ENCODE measurements at places on chromosomes 16 and 17.

- H3K4me1 ChIP-seq, result peaks cover 33% of the 10 kb centered on the region
- peak overlapping the region; percentile 78 for H3K4me3 ChIP-seq
- ATAC-seq, result peak; percentile 74
- H3K27me3 ChIP-seq, result no peaks in the 10 kb centered on the region
- peak overlapping the region; percentile 80 for H3K27ac ChIP-seq
- H3K36me3 ChIP-seq, result no peaks in the 10 kb centered on the region
These were observed 150.7 kb downstream of the SOCS1 start for GRCh38 chr16:11105038-11105903.

DNA sequence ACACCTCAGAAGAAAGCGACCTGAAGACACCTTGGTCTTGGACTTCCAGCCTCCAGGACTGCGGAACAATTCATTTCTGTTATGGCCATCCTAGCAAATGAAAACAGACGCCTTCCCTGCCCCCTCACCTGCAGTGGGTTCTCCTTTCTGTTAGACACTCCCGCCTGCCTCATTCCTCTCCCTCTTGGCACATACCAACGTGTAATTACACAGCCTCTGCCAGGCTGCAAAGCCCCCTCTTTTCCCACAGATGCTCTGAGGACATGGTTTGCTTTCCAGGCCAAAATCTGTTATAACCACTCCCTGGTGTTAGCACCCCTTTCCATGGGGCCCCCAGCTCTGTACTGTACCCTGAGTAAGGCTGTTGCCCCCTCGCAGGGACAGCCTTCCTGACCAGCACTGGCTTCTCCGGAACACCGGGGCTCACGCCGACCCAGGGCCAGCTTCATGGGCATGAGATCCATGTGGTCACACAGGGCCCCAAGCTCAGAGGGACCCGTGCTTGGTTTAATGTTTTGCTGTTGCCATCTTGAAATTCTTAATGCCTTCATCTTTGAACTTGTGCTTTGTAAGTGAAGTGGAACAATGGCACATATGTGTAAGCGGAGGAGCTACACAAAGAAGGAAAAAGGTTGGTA, 64.1 kb downstream of the SDK2 start:
- H3K4me1 ChIP-seq, result peaks cover 4% of the 10 kb centered on the region
- no peaks in the 10 kb centered on the region for H3K27me3 ChIP-seq
- H3K27ac ChIP-seq, result no peak overlapping the region
- no peak overlapping the region for H3K4me3 ChIP-seq

GRCh38 chr17:81976332-81977210, 858 bp upstream of the ASPSCR1 start:
- peak; percentile 71 for ATAC-seq
- H3K36me3 ChIP-seq, result peaks cover 8% of the 10 kb centered on the region
- H3K4me1 ChIP-seq, result peaks cover 11% of the 10 kb centered on the region
- peak overlapping the region; percentile 94 for H3K27ac ChIP-seq
- H3K27me3 ChIP-seq, result no peaks in the 10 kb centered on the region

- no peaks in the 10 kb centered on the region for H3K27me3 ChIP-seq
- peak overlapping the region; percentile 84 for H3K4me3 ChIP-seq
- peaks cover 23% of the 10 kb centered on the region for H3K4me1 ChIP-seq
These were observed 761 bp downstream of the PDF start for GRCh38 chr16:69329369-69330285.

GRCh38 chr16:75534560-75535205, 1.2 kb downstream of the CHST5 start:
- no peak overlapping the region for H3K27ac ChIP-seq
- H3K36me3 ChIP-seq, result no peaks in the 10 kb centered on the region
- H3K4me3 ChIP-seq, result no peak overlapping the region
- no peaks in the 10 kb centered on the region for H3K27me3 ChIP-seq
- no peaks in the 10 kb centered on the region for H3K4me1 ChIP-seq

- H3K36me3 ChIP-seq, result no peaks in the 10 kb centered on the region
- no peak for ATAC-seq
- H3K27me3 ChIP-seq, result no peaks in the 10 kb centered on the region
- H3K27ac ChIP-seq, result no peak overlapping the region
- peaks cover 5% of the 10 kb centered on the region for H3K4me1 ChIP-seq
These were observed 47.8 kb downstream of the MRC2 start for GRCh38 chr17:62675260-62675659.

DNA sequence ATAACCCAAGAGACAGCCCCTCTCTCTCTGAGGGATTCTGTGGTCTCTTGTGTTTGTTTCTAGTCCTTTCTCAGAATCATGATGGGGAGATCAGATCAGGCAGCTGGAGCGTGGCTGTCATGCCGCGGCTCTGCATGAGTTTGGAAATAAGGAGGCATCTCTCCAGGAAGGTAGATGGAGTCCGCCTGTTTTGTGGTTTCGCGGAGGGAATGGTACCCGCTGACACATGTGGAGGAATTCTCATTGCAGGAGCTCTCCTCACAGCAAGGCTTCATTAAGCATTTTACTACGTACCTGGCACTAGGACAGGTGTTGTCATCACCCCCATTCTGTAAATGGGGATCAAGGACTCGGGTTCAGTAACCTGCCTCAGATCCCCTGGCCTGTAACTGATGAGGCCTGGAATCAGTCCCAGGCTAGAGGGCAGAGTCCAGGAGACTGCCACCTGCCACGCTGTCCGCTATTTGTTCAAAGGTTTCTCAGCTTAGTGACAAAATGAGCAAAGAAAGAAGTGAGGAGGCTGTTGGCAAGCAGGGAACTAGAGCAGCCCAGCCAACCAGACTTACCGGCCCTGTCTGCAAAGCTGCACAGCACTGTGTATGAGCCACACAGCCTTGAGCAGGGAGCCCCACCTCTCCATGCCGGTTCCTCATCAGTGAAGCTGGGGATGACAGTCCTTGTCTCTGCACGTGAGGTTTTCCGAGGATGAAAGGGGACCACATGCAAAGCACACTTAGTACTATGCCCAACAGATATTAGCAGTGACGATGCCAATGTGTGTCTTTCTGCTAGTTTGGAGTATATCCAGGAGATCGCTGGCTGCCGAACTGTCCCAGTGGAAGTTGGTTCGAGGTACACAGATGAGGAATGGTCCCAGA, 11.0 kb downstream of the KDM8 start:
- no peaks in the 10 kb centered on the region for H3K27me3 ChIP-seq
- no peak overlapping the region for H3K4me3 ChIP-seq
- peaks cover 5% of the 10 kb centered on the region for H3K4me1 ChIP-seq

DNA sequence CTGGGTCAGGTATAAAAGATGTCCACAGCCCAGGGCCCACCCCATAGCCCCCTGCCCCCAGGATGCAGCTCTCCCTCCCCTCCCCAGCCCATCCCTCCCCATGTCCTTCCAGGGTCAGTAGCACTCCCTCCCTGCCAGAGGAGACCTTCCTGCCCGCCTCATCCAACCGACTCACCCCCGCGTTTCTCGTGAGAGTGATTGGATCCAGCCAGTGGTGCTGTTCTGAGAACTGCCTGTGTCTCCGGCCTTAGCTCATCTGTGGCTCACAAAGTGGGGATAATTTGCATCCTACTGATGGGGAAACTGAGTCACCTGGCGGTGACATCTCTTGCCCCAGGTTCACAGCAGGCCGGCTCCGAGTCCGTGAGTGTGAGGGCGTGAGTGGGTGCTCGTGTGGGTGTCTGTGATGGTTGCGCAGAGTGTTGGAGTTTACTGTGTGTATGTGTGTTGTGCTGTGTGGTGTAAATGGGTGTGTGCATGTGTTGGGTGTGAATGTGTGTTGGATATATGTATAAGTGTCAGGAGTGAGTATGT, 90.7 kb upstream of the GSE1 start:
- no peak for ATAC-seq
- H3K4me3 ChIP-seq, result no peak overlapping the region
- no peak overlapping the region for H3K27ac ChIP-seq
- no peaks in the 10 kb centered on the region for H3K36me3 ChIP-seq

DNA sequence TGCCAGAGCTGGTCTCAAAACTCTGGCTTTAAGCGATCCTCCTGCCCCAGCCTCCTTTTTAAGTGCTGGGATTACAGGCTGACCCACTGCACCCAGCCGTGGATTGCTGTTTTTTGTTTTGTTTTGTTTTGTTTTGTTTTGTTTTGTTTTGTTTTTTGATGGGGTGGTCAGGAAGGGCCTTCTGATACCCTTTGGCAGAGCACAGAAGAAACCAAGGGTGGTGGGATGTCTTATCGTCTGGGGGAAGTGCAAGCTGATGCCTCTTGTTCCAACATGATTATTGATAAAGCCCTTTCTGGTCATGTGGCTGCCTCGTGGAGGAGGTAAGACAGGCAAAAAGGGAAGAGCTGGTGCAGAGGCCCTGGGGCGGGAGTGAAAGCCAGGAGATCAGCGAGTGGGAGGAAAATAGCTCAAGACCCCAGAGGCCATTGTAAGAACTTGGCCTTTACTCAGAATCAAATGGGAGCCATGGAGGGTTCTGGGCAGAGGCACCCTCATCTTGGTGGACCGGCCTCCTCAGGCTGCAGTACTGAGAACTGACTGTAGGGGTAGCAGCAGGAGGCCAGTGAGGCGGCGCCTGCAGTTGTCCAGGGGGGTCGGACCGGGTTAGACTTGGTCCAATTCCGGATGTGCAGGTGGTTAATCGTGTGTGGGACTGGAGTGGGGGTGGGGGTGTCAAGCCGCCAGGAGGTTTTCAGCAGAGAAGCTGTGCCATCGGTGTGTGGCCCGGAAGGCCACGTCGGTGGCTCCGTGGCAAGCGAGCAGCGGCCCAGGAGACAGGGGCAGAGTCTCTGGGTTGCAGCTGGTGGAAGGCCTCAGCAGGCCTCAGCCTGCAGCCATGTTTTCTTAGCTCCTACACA, 84.4 kb upstream of the GSE1 start:
- no peaks in the 10 kb centered on the region for H3K36me3 ChIP-seq
- no peak overlapping the region for H3K4me3 ChIP-seq
- peak; percentile 58 for ATAC-seq
- H3K27me3 ChIP-seq, result no peaks in the 10 kb centered on the region

- H3K36me3 ChIP-seq, result peaks cover 48% of the 10 kb centered on the region
- ATAC-seq, result peak; percentile 99
- peak within 1 kb of the TSS; percentile 98 for H3K4me3 ChIP-seq
- H3K27ac ChIP-seq, result peak within 1 kb of the TSS; percentile 98
- H3K4me1 ChIP-seq, result no peaks in the 10 kb centered on the region
- no peaks in the 10 kb centered on the region for H3K27me3 ChIP-seq
These were observed at the start of gene IFI35 for GRCh38 chr17:43006639-43007551. Gene IFI35 (plus strand): TSS chr17:43006784. CDS start chr17:43006948, 164 bp downstream.

- H3K27ac ChIP-seq, result no peak overlapping the region
- H3K36me3 ChIP-seq, result no peaks in the 10 kb centered on the region
- H3K4me1 ChIP-seq, result no peaks in the 10 kb centered on the region
- H3K27me3 ChIP-seq, result peaks cover 3% of the 10 kb centered on the region
These were observed 413.4 kb downstream of the SOX9 start for GRCh38 chr17:72534265-72534664.

DNA sequence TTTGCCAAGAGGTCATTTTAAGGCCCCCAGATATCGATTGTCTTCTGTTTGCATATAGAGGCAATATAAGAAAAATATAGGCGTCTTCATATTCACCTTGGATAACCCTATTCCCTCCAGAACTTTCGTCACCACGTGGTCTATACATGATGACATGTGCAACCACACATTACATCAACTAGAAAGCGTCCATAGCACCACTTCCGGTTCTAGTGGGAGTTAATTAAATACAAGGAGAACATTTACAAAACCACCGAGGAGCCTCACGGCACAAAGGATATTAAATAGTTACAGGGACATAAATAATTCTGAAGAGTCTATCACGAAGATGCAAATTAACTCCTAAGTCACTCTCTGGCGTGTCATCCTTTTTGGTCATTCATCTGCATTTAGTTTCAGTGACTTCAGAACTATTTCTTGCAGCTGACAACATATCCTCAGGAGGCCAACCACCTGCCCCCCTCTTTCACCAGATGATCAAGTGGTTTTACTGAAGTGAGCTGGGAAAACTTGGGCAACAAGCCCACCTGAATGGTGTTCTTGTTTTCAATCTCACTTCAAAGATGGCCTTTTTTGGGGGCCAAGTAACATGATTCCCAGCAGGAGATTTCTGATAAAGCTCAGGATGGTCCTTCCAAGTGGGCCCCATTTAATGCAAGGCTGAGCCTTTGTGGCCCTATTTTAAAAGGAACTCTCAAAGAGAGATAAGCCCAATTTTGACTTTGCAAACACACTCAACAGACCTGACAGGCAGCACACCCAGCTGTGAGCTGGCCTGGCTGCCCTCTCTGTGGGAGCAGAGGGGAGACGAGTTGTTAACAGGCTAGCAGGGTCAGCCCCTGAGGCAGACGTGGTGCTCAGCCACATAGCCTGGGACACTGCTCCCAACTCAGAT, 15.3 kb downstream of the CMTM3 start:
- no peak for ATAC-seq
- H3K4me3 ChIP-seq, result no peak overlapping the region
- H3K36me3 ChIP-seq, result peaks cover 3% of the 10 kb centered on the region
- H3K27me3 ChIP-seq, result no peaks in the 10 kb centered on the region

GRCh38 chr17:80710714-80711302, 166.2 kb downstream of the RPTOR start:
- no peak for ATAC-seq
- no peaks in the 10 kb centered on the region for H3K27me3 ChIP-seq
- H3K36me3 ChIP-seq, result peaks cover 18% of the 10 kb centered on the region
- H3K27ac ChIP-seq, result peak overlapping the region; percentile 24
- no peak overlapping the region for H3K4me3 ChIP-seq
- peaks cover 16% of the 10 kb centered on the region for H3K4me1 ChIP-seq

DNA sequence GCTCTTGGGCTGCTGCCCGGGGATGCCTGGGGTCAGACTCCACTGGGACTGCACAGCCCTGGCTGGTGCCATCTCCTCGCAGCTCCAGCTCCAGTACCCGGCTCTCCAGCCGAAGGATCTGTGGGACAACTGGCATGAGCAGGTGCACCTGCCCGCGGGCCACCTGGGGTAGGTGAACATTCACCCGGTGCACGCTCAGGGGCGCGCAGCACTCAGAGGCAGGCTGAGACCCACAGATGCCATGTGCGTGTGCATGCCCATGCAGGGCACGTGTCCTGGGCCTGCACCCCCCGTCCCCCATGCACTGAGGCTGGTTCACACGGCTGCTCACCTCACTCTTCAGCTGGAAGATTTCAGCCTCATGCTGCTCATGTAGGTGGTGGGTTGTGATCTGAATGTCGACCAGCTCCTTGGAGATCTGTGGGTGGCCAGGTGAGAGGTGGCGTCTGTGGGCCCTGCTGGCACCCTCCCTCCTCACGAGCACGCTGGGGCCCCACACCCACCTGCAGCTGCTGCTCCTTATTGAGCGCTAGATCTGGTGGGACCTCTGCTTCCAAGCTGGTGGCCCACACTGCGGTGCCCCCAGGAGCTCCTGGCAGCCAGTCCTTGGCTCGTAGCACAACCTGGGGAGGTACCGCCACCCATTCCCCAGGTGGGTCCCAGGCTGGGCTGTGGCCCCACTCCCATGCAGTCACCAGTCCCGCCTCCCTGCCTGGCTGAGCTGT, 618 bp downstream of the CCDC78 start:
- H3K4me1 ChIP-seq, result no peaks in the 10 kb centered on the region
- ATAC-seq, result no peak
- H3K36me3 ChIP-seq, result no peaks in the 10 kb centered on the region
- no peaks in the 10 kb centered on the region for H3K27me3 ChIP-seq
- H3K4me3 ChIP-seq, result no peak overlapping the region

- ATAC-seq, result no peak
- no peaks in the 10 kb centered on the region for H3K4me1 ChIP-seq
- no peaks in the 10 kb centered on the region for H3K36me3 ChIP-seq
- peaks cover 36% of the 10 kb centered on the region for H3K27me3 ChIP-seq
These were observed 24.6 kb downstream of the TMEM132E start for GRCh38 chr17:34603974-34604373.

GRCh38 chr17:45155483-45155882, 6.2 kb upstream of the HEXIM2 start:
- peaks cover 38% of the 10 kb centered on the region for H3K36me3 ChIP-seq
- peaks cover 20% of the 10 kb centered on the region for H3K4me1 ChIP-seq
- ATAC-seq, result no peak
- no peaks in the 10 kb centered on the region for H3K27me3 ChIP-seq
- no peak overlapping the region for H3K27ac ChIP-seq
- H3K4me3 ChIP-seq, result no peak overlapping the region

GRCh38 chr17:7431231-7431630, 2.6 kb downstream of the SPEM3 start:
- no peak for ATAC-seq
- H3K27me3 ChIP-seq, result no peaks in the 10 kb centered on the region
- H3K36me3 ChIP-seq, result peaks cover 9% of the 10 kb centered on the region
- no peak overlapping the region for H3K4me3 ChIP-seq

Data from activated T-helper 17 cell treated with anti-CD3 and anti-CD28 coated beads, Interleukin-2, amount 50 U/mL, for 72 hours (primary cell).